Vagina (tissue), 2 donors: ENCODE measurements at places on chromosomes 4 and X.

- no peak for DNase-seq
These were observed 75.5 kb downstream of the GPC3 start for GRCh38 chrX:133909888-133910287.

DNA sequence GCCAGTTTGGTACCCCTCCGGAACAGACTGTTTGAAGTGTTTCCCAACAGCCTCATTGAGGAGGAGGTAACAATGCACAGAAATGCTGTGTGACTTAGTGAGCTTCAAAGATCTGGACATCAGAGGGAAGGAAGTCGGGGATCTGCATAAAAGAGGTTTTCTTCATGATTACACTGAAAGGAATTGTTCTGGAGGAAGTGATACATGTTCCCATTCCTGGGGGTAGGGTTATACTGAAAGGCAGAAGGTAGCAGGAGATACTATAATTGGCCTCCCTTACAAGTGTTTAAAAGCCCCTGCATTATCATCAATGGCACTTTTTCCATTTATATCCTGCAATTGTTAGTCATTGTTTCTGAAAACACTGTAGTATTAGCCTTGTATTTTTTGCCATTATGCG is 94.0 kb upstream of the DKK2 start:
- DNase-seq, result no peak

DNA sequence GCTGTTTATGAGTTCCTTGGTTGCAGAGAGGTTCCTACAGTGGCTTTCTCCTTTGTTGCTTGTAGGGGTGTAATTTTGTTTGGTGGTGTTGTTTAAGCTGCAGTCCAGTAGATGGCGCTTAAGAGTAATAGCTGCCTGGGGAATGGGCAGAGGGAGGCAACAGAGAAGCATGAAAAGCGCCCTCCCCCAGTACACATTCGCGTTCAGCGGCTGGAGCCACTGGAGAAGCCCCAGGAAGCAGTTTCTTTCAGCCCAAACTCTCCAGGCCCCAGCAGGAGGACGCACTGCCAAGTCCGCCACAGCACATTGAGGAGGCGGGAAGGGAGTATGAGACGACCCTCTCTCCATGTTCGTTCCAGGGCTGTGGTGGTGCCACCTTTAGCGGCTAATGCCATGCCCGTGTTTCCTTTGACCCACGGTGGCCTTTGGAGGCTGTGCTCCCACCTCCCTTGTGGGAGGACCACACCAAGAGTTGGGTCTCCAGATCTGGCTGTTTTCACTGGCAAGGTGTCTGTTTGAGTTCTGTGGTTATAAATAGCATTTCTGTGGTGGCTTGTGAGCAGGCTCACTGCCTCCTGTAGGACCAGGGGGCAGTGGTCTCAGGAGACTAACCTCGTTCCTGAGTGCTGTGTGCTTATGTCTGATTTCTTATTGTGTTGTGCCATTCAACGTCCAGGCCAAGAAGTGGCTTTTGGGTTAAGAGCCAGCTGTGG is 252.3 kb downstream of the ARHGAP10 start:
- DNase-seq, result no peak

DNA sequence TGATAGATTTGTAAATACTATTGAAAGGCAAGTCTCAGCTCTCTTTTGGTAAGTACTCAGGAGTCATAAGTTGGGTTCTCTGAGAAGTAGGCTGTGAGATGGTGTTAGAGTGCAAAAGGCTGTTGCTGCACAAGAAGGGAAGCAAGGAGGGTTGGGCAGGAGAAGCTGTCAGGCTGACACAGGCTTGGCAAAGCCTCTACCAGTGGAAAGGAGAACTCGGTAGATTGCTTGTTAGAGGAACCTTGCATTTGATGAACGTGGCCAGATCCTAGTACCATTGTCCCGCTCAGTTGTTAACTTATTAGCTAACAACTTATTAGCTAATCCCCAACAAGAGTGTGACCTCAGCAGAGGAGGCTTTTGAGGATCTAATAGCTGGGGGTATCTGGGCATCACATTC is 449.3 kb upstream of the BOD1L1 start:
- no peak for DNase-seq

- DNase-seq, result no peak
These were observed 18.9 kb upstream of the DUSP9 start for GRCh38 chrX:153628129-153628528.

- DNase-seq, result no peak
These were observed at the start of gene BST1 for GRCh38 chr4:15702941-15703403. Gene BST1 (plus strand): TSS chr4:15703065. CDS start chr4:15703145, 80 bp downstream.

- DNase-seq, result no peak
These were observed 38.9 kb downstream of the FNIP2 start for GRCh38 chr4:158807691-158808090.

GRCh38 chrX:11787564-11787963 is 29.5 kb downstream of the MSL3 start:
- DNase-seq, result no peak

DNA sequence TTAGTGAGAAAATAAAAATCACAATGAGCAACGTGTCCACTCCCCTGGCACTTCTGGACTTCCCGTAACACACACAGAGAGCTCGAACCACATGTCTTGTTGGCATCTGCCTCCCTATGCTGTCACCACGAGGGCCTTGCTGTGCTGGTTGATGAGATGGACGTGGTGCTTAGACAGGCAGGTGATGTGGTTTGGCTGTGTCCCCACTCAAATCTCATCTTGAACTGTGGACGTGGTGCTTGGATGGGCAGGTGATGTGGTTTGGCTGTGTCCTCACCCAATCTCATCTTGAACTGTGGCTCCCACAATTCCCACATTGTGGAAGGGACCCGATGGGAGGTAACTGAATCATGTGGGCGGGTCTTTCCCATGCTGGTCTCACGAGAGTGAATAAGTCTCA is 40.0 kb downstream of the FGFRL1 start:
- no peak for DNase-seq

- DNase-seq, result no peak
These were observed 68.0 kb upstream of the TLR2 start for GRCh38 chr4:153616006-153616555.

- no peak for DNase-seq
These were observed 32.3 kb upstream of the BBS12 start for GRCh38 chr4:122700178-122700725.
